Putamen (tissue), 1 donor: ENCODE measurements at places on chromosomes 13 and 19.

- DNase-seq = no peak
These were observed 272.7 kb downstream of the DIAPH3 start for GRCh38 chr13:59891053-59891452.

DNA sequence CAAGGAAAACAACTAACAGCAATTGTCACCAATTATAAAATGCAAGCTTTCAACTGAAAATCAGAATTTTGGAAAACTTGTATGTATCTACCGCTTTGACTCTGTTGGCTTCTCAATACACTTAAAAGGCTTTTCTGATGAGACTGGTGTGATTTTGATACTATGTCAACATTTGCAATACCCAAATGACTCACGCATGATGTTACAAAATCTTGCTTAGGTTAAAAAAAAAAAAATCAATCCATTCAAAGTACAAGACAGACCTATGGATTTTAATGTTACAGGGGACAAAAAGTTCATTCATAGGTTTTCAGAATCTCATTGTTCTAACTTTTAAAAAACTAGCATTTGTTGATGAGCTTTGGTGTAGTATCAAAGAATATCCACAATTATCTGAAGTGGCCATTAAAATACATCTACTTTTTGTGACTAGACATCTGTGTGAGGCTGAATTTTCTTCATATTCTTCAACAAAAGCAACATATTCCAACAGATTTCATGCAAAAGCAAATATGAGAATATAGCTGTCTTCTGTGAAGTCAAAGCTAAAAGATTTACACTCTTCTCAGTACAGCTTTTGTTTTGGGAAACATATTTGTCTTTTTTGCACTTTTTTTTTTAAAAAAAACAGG, 10.7 kb downstream of the ELF1 start:
- DNase-seq = no peak

GRCh38 chr13:24230428-24231072, 70.0 kb downstream of the SPATA13 start:
- no peak for DNase-seq

DNA sequence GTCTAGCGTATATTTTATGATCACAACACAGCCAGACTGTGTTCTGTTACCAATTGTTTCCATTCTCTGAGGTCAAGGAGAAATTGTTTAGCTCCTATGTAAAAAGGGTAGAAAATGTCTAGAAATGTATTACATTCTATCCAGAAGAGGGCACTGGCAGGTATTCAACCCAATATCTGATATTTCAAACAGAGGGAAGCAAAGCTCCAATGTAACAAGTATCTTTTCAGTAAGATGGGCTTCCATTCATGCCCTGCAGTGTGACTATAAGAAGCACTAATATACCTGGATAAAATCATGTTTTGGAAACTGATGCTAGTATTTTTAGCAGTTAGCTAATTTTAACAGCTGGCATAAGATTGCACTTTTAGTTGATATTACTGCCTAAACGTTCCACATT, 312.7 kb downstream of the FGF14 start:
- DNase-seq = no peak

- DNase-seq = no peak
These were observed 173.9 kb downstream of the FLT1 start for GRCh38 chr13:28320884-28321574.

DNA sequence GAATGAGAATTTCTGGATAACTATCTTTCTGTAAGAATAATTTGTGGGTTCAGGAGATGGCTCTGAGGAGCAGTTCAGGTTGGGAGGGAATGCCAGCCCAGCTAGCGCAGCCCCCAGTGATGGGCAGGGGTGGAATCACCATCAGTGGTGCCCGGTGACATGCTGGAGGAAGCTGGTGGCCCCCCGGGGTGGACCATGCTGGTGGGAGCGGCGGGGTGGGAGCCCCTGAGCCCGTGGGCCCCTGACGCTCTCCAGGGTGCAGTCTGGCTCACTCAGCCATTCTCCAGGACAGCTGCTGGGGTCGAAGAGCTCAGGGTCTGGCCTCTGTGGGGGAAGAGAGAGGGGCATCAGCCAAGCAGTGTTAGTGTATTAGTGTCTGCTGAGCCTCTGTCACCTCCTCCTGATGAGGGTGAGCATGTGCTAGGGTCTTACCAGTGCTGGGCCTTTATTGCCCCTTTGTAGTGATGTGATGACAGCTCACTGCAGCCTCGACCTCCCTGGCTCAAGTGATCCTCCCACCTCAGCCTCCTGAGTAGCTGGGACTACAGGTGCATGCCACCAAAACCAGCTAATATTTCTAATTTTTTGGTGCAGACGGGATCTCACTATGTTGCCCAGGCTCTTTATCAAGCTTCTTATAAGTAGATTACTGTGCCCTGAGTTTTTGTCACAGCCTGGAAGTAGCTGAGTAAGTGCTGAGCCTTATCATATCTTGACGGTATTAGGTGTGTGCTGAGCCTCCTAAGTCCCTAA, 10.4 kb downstream of the HIPK4 start:
- DNase-seq = no peak

DNA sequence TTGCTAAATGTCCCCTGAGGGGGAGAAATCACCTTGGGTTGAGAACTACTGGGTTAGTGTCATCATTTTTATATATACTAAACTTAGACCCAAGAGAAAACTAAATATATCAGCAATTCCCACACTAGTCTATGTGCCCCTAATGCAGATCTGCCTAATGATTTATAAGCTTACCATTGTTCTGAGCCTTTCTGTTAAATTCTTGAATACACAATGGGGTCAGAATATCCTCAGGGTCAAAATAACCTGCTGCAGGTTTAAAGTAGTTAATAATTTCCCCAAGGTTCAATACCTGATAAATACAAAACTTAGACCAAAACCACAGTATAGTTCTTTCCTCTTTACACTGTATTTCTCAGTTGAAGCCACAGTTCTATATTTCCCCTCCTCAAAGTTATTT, 4.6 kb downstream of the VWA8 start:
- no peak for DNase-seq

DNA sequence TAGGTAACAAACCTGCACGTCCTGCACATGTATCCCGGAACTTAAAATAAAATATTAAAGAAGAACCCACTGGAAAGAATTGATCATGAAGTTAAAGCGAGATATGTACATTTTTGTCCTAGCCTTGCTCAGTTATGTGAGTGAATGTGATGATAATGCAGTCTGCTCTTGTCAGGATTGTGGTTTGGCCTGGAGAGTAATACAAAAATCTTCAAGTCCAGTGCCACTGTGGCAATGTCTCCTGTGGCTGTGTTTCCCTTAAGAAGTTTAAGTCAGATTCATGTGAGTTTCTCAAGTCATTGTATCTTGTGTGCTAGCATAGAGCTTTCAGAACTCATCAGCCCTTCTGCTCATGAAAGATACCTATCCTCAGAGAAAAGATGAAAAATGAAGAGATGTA, 18.0 kb upstream of the ITGBL1 start:
- DNase-seq = no peak

- DNase-seq = peak; percentile 71
These were observed 30.3 kb downstream of the SHISA2 start for GRCh38 chr13:26021516-26021915.

GRCh38 chr19:19423322-19423721, 17.8 kb downstream of the GATAD2A start:
- DNase-seq = peak; percentile 15
